Activated CD4-positive, alpha-beta T cell treated with anti-CD3 and anti-CD28 coated beads, Interleukin-2, amount 50 U/mL, for 1 hour (primary cell): ENCODE measurements at places on chromosomes 3 and 15.

DNA sequence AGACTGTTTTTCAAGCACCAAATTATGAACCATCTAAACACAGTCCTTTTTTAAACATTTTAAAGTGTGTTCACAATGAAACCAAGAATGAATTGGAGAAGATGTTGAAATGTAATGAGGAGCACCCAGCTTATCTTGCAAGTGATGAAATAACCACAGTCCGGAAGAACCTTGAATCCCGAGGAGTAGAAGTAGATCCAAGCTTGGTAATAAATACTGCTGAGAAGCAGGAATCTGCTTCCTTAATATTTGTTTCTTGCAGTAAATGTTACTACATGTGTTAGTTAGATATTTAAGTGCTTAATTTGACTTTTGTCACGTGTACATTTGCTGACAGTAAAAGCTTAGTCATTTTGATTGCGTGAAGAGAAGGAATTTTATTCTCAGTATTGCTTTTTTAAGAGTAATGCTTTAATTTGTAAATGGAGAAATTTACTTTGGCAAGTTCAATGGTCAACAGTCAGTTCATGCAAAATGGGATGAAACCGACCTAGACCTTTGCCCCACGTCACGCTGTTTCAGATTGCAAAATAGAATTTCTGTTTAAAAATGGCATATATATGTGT lies 69.8 kb downstream of the OPA1 start:
- DNase-seq: no peak

DNA sequence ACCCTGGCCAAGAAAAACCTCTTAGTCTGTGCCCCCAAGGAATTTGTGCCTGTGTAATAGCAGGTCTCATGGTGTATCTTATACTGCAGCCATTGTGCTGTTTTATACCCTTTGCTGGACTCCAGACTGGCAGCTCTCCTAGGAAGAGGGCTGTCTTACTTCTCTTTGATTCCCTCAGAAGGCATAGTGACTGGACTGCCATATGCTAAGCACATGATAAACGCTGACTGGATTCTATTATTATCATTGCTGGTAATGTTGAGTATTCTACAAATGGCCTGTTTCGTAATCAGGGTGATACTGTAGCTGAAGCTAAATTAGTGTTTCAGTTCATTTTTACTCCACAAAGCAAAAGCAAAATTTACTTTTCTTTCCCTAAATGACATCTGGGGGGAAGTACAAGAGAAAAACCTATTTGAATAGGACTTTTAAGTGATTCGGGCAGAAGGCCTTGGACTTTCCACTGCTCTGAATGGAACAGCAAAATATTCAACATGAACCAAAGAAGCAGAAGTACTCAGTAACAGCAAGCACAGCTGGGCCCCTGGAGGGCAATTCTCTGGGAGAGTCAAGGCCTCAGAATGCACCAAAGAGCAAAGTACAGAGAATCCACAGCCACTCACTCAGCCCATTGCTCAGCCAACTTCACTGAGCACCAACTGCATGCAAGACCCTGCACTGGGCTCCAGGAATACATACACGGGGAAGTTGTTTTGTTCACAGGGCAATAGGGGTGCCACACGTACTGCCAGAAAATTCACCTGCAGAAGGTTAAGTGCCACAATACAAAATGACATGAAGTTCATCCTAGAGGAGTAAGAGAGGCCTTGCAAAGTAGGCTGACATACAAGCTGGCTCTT lies 7.9 kb upstream of the BCL2A1 start:
- DNase-seq: no peak

DNA sequence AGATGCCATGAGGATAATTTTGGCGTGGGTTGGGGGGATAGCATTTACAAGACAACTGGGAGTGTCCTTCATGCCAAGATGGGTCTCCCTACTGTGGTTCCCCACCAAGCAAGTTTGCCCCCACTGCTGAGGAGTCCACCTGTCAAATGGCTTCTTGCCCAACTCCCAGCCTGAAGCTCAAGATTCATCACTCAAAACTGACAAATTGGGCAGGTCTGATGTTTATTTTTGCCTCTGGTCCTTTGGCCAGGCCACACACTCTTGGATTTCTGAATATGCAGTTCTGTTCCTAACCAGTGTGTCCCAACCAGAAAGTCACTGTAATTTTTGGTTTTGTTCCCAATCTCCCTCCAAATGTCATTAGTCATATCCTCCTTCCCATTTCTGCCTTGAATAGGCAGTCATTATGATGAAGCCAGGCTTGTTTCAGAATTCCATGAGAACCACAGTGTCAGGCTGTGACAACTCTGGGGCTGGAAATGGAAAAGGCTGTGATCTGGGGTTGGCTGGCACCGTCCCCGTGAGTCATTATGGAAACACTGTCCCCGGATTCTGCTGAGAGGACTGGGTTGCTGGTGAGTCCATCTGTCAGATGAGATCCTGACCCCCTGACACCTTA lies 29.3 kb upstream of the MEF2A start:
- no peak for DNase-seq

DNA sequence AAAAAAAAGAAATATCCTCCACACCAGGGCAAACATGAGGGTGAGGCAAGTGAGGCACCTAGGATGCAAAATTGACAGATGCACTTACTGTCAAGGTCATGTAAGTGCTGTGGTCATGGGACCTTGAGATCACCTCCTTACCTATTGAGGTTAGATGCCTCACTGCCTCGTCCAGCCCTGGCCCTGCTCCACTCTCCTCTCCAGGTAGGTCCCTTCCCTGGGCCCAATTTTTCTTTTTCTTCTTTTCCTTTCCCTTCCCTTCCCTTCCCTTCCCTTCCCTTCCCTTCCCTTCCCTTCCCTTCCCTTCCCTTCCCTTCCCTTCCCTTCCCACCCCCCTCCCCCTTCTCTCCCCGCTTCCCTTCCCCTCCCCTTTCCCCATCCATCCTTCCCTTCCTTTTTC lies 71.1 kb upstream of the DLG1 start:
- DNase-seq: no peak
